ENCODE measurements at places on chromosomes 2 and 18.

GRCh38 chr2:25032901-25033300 lies 9.0 kb upstream of the EFR3B start:
- no peak for DNase-seq

- no peak for DNase-seq
Observed at GRCh38 chr2:101012054-101012705, 10.1 kb downstream of the RPL31 start.

DNA sequence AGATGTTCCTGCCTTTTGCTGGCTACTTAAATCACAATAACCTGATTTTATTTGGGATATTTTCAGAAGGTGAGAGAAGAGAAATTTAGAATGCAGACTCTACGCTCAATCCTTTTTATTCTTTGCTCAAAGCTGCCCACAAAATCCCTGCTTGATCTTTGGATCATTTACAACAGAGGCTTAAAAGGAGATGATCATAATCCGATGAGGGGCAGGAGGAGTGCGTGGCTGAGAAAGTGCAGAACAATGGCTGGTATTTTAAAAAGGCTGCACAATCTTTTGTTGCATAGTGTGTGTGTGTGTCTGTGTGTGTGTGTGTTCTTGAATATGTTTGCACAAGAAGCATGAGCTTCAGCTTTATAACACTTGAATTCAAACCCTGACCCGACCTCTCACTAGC lies 256.3 kb upstream of the MYT1L start:
- DNase-seq = no peak

GRCh38 chr18:33010149-33010548 lies 237.3 kb upstream of the KLHL14 start:
- no peak for DNase-seq

GRCh38 chr2:230155359-230155758 lies 64.4 kb downstream of the SP110 start:
- no peak for DNase-seq

- DNase-seq = no peak
Observed at GRCh38 chr2:26605195-26605998, 35.8 kb downstream of the CIB4 start.

GRCh38 chr2:208129744-208130711 lies at the start of gene CRYGC:
Gene CRYGC (minus strand): TSS chr2:208129828. CDS start chr2:208129792, 36 bp downstream.
- DNase-seq = no peak

DNA sequence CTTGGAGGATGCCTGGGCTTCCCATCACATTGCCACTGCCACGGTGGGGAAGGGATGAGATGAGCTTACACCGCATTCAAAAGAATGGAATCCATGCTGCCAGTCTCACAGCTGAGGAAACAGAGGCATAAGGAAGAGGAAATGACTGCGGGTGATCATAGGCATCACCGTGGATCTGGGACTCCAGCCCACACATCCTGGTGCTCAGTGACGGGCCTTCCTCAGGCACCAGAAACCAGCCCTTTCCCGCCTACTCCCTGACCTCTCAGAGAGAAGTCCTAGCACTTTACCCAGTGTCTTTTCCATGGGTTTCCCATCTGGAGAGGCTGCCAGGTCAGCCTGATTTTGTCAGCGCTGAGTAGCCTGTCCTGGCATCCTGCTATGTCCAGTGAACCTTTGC lies 5.3 kb upstream of the PLB1 start:
- no peak for DNase-seq

DNA sequence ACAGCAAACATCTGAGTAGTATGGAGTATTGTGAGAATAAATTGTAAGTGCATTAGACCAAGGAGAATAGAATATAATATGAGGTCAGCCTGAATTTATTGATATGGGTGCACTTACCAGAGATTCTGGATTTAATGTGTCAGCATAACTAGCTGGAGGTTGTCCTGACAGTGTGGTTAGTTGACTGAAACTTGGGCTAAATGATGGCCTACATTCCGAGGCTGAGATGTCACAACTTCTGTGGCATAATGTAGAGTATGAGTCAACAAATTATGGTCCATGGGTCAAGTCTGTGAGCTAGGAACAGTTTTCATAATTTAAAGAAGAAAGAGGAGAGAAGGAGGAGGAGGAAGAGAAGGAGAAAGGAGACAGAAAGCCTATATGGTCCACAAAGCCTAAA lies 127.6 kb downstream of the QPCT start:
- no peak for DNase-seq

- DNase-seq = peak; percentile 10
Observed at GRCh38 chr2:17594533-17595401, 54.3 kb downstream of the VSNL1 start.

DNA sequence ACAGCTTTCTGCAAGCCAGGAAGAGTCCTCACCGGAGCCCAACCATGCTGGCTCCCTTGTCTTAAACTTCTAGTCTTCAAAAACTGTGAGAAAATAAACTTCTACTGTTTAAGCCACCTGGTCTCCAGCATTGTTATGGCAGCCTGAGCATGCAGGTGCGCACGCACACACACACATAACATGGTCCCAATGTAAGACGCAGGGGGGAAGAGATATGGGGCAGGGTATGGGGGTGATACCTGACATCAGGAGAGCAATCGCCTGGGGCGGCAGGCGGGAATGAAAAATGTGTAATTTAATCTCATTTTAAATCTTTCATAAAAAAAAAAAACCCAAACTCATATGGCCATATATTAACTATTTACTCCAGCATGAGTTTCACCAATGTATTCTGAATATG lies 18.0 kb downstream of the HJURP start:
- DNase-seq = no peak

GRCh38 chr2:27123302-27124150 lies at the start of gene ABHD1:
Gene ABHD1 (plus strand): TSS chr2:27123815. CDS start chr2:27123949, 134 bp downstream.
- no peak for DNase-seq

DNA sequence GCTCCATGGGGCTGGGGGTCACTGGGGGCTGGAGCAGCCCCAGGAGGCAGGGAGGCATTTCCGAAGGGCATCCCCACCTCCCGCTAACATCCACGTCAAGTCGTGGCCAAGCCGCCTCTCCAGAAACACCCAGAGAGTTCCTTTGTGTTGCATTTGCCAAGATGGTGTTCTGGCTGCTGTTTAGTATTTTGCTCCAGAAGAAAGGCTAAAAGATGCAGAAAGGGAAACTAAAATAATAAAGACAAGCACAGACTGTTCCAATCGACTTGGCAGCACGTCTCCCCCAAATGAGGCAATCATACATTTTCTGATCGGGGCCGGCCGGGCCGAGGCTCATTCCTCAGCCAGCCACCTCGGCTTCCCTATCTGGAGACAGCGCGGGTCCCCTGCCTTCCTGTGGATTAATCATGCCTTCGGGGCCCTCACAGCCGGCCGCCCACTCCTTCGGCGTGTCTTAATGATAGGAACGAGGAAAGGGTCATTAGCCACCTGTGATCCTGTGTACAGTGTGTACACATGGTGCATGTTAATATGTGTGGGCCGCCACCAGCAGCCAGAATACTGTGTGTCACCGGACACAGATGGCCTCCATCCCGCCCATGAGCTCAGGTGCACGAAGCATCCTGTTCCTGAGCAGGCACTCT lies 169.2 kb downstream of the KLHL29 start:
- DNase-seq = no peak

DNA sequence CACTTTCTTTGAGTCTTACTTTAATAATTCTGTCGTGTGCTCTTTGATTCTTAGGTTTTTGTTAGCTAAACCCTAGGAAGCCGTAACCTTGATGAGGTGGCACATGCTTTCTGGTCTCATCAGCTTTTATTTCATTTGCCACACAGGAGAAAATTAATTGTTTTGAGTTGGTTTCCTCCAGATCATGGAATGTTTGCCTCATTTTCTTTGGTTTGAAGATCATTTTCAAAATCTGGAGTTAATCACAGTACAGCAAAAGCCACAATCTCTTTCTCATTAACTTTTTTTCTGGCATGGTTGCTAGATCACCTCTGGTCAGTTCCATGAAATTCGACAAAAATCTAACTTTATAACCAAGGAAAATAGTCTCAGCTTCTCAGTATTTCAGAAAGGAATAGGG lies 182.9 kb downstream of the MYO1B start:
- no peak for DNase-seq

GRCh38 chr2:41087946-41088345 lies 636.1 kb upstream of the SLC8A1 start:
- DNase-seq = no peak

- DNase-seq = no peak
Observed at GRCh38 chr2:12316476-12316875, 400.3 kb upstream of the TRIB2 start.

DNA sequence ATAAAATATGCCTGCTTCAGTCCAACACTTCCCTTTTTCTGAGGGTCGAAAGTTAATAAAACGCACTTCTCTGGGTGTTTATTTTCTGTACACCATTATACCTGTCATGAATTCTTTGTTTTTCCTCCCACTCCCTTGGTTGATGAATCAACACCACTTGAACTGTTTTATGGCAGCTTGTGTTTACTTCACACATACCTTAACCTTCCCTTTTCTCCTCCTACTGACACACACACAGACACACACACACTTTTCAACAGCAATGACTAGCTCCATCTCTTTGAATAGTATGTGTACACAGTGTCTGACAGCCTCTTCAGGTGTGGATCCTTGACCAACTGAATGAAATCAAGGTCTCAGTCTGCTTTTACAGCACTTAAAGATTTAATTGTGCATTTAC lies 91.3 kb downstream of the SATB2 start:
- no peak for DNase-seq

GRCh38 chr2:209614690-209615369 lies 156.8 kb upstream of the UNC80 start:
- DNase-seq = no peak

DNA sequence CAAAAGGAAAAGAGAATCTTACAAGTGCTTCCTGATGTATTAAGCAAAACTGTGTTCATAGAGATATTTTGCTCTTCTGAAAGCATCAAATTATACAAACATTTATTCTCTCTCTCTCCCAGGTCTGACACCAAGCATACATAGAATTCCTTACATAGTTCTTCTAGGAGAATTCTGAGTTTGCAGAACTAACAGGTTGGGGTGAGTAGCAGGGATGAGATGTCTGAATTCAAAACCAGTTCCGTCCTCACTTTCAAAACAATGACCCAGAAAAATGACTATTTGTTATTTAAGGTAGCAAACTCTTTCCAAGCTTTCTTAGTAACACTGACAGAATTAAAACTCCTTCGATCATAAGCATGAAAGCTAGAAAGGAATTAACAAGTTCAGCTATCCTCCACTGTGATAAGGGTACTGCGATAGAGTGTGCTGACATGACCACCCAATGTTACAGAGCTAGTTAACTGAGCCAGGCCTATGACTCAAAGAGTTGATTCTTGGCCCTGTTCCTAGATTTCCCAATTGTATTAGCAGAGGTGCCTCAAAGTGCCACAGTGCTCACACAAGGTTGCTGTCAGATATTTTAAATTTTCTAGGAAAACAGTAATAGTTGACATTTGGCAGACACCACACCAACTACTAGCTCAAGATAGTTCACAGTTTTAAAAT lies 85.8 kb upstream of the SETBP1 start:
- DNase-seq = no peak

GRCh38 chr2:236284208-236284607 lies 20.0 kb upstream of the ASB18 start:
- DNase-seq = no peak

- DNase-seq = no peak
Observed at GRCh38 chr18:1751249-1751648, 820.1 kb downstream of the METTL4 start.

DNA sequence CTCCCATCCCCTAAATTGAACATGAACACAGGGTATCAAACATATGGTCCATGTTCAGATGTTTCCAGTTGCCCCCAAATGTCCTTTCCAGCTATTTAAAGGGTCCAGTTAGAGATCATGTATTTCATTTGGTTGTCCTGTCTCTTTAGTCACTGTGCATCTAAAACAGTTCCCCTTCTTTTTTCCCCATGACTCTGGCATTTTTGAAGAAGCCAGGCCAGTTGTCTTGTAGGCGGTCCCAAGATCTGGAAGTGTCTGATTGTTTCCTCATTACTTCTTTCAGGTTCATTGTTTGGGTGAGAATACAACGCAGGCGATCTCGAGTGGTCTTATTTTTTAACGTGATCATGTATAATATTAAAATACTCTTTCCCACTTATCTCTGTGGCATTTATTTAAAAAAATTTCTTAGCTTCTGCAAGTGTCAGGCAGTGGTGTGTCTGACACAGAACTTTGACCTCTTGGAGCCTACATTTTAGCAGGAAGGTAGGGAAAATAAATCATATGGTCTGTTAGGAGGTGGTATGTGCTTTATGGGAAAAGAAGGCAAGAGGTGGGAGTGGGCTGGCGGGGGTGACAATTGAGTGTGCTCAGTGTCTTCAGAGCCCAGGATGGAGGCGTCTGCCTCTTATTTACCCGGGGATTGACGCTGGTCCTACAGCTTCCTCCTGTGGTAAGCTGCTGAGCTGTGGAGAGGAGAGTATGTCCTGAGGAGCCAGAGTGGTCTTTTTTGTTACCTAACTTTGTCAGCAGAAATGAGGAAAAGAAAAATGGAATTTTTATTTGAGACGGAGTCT lies 8.1 kb downstream of the RAB31 start:
- no peak for DNase-seq

DNA sequence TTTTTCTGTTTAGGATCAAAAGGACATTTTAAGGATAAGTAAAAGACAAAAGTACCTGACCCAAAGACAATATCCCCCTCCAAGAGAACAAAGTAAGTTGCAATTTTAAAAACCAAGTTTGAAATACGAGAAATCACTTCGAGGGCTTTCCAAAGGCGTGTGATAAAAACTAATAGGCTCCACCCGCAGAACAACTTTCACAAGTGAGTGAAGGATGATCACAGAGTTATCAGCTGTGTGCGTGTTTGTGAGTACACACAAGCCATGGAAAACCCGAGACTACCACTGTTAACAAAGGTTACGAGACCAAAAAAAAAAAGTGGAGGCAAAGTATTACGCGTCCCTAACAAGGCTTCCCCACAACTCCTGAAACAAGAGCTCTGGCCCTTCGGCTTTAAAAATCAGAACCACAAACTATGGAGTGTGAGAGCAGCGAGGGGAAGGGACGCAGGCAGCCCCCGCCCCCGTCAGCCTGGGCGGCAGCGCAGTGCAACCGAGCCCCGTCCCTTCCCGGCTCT lies 719 bp downstream of the SMAD2 start:
- peak; percentile 37 for DNase-seq

- DNase-seq = no peak
Observed at GRCh38 chr2:84904717-84905174, 710 bp upstream of the TMSB10 start.

GRCh38 chr18:48949050-48949605 lies 1.6 kb downstream of the SMAD7 start:
- DNase-seq = no peak

DNA sequence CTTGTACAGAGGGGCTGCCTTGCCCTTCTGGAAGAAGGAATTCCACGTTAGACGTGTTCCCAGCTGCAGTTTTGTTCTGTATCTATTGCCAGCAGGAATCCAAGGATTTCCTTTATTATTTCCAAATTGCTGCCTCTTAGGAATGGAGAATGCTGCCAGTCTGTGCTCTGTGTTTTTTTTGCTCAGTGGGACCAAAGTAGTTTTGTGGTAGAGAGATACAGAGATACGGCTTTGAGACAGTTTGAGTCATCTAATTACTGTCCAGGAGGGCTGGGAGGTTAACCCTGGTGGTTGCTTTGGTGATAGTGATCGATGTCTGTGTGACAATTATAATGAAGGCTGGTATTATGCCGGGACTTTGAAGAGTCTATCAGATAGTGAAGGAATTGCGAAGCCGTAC lies 26.3 kb downstream of the ASAP2 start:
- DNase-seq = no peak

All from left renal cortex interstitium (tissue), 4 donors.